Stimulated activated CD8-positive, alpha-beta memory T cell treated with anti-CD3 and anti-CD28 coated beads, Interleukin-7, amount 100 ng/mL, for 1 hour (primary cell): ENCODE measurements at places on chromosomes 1 and 21.

DNA sequence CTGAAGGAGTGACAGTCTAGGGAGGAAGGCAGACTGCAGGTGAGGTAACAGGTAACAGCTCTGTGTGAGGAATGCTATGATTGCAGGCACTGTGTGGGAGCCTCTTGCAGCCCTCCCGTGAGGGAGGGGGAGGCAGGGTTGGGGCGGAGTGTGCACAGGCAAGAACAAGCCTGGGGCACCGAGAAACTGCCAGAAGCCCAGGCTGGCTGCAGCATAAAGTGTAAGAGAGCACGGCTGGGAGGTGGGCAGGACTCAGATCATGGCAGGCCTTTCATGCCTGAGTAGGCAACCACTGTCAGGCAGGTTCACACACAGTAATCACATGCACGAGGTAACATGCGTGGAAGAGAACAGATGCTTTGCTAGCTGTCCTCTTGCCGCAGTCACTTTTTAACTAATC is 11.3 kb upstream of the RHEX start:
- no peak for DNase-seq

- no peak for DNase-seq
These were observed 12.8 kb downstream of the S100PBP start for GRCh38 chr1:32830092-32830852.

GRCh38 chr1:151547119-151547899 is 7.2 kb downstream of the TUFT1 start:
- no peak for DNase-seq

DNA sequence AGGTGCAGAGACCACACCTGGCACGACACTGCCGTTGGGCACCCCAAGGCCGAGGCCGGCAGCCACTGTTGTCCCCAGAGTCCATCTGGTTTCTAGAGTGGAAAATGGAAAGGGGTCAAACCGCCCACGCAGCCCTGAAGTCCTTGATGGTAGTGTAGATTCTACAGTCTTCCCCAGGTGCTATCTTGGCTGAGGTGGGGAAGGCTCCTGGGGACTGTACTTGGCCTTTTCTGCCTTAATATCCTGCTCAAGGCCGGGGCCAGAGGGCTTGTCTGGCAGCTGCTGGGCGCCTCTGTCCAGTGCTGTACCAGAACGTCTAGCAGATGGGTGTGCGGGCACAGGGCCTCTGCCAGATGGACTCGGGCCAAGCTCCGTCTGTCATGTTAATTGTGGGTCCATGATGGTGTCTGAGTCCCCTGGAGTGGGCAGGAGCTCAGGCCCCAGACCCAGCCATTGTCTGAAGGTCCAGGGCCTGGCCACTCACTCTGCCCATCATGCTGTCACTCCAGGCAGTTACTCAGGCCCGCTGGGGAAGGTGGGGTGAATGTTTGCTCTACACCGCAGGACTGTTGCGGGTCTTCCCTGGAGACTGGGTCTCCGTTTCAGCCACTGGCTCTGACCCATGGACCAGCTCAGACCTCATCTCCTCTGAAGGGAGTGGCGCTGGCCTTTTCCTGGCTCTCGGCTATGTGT is 161.9 kb upstream of the COL6A1 start:
- no peak for DNase-seq

- no peak for DNase-seq
These were observed 58.5 kb downstream of the MAP10 start for GRCh38 chr1:232863544-232864275.
